ENCODE measurements at places on chromosomes 12 and 14. TPM values are rescaled to one million over a fixed set of nuclear protein-coding genes. Genes with fewer than 3 reads are reported as not detected.

VASH1 gene
- 5.1 TPM for total RNA-seq

PLEKHG7 gene
- total RNA-seq, result not detected

CCDC60 gene
- not detected for total RNA-seq

GPRC5D gene
- total RNA-seq, result not detected

RNU7-1 gene
- total RNA-seq, result not detected

ACSM4 gene
- total RNA-seq, result not detected

DNA sequence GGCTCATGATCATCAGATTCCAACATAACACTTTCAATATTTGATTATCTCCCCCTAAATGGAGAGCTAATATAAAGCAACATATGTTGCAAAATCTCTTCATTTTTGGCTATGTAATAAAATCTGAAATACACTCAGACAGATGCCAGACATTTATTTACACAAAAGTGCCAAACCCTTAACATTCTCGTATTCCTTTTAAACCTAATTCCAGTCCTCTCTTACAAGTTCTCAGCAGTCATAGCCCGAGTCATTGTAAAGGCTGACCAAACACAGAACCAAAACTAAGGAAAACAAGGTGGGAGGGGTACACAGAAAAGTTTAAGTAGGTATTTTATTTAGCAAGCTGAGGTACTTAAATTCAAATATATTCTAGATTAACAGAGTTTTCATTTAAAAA is 81.4 kb downstream of the LRP6 start:
- no peaks in the 10 kb centered on the region for H3K27me3 ChIP-seq
- no peak overlapping the region for H3K27ac ChIP-seq
- DNase-seq, result no peak
- peaks cover 15% of the 10 kb centered on the region for H3K36me3 ChIP-seq

- no peaks in the 10 kb centered on the region for H3K36me3 ChIP-seq
- H3K27ac ChIP-seq, result no peak overlapping the region
- H3K27me3 ChIP-seq, result peaks cover 3% of the 10 kb centered on the region
- DNase-seq, result no peak
- no peak overlapping the region for H3K4me3 ChIP-seq
Observed at GRCh38 chr14:106436310-106436905, 910.0 kb downstream of the TMEM121 start.

DNA sequence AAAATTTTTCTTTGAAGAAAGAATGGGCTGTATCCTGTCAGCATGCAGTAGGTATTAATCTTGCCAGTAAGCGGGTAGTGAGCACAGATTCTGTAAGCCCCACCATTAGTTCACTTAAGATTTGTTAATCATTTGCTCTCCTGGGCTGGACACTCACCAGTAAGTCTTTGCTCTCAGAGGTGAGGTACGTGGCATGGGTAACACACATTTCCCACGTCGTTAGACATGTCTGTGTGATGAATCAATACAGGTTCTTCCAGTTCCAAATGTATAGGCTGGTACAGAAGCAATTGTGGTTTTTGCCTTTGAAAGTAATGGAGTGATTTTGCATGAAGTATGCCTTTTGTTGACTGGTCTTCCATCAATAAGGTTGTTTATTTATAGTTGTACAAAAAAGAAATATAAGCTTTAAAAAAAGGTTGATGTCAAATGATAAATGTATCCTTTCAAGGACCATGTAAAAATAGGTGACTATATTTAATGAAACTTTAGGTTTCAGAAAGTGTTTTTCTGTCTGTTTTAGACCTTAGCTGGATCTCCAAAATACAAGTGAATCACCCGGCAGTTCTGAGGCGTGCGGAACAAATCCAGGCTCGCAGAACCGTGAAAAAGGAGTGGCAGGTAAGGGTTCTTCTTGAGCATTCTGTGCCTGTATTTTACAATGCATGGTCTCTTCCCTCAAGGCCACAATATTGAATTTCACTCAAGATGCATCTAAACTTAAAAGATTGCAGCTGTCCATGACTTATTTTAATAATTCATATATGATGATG is 45.5 kb downstream of the DERA start:
- no peaks in the 10 kb centered on the region for H3K27me3 ChIP-seq
- no peak for DNase-seq
- H3K4me1 ChIP-seq, result no peaks in the 10 kb centered on the region
- H3K27ac ChIP-seq, result no peak overlapping the region

DNA sequence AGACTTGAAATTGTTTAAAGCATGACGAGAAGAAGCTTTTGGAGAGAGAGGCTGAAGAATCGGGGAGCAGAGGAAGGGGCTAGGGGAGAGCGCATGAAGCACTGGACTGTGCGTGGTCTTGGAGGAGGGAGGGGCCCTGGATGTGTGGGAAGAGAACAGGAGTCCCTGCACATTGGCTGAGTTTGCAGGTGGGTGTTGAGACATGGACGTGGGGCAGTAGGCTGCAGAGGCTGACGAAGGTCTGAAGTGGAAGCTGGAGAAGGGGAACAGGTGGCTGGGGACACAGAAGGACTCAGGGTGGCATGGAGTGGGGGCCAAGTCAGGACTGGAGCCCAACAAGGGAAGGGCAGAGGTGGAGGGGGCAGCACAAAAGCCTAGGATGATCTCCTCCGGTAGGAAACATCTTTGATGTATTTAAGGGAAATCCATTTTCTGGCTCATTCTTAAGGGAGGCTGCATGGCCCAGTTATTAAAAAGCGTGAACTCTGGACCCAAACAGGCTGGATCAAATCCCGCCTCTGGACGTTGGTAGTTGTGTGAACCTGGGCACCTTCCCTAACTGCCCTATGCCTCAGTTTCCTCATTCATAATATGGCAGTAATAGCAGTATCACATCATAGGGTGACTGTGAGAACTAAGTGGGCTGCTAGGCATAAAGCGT is 29.0 kb downstream of the ADGRD1 start:
- no peaks in the 10 kb centered on the region for H3K4me1 ChIP-seq
- DNase-seq, result no peak
- H3K4me3 ChIP-seq, result no peak overlapping the region
- H3K27me3 ChIP-seq, result no peaks in the 10 kb centered on the region

DNA sequence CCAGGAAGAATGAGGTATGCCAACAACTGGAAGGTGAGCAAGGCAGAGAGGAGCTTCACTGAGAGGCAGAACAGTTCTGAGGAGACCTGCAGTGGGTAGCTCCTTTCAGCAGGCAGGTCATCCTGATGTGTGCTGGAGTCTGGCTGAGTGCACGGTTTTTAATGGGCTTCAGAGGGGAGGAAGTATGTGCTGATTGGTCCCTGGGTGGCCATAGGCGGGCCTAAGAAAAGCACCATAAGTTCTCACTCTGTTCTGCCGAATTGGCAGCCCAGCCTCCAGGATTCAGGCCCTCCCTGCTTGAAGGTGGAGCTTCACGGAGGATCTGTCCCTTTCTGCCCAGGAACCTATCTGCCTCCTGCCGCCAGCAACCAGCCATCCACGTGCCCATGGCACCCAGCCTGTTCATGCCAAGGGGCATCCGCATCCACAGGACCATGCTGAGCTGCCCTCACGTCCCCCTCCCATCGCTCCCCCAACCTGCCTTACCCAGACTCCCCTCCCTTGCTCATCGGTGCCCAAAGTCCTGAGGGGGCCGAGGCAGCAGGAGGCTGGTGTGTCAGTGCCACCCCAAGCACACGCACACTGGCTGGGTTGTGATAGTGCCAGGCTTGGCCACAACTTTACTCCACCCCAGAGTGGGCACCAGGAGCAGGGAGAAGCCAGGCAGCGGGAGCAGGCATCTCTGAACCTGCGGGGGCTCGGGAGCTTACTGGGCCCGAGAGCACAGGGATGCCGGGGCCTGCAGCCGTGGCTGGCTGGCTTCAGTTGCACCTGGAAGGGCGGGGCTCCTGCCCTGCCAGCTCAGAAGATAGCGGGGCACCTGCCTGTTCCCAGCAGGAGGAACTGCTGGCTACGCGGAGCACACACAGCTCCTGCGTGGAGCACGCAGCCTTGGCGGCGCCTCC is 608.4 kb upstream of the FOXG1 start:
- H3K27me3 ChIP-seq, result no peaks in the 10 kb centered on the region
- H3K27ac ChIP-seq, result no peak overlapping the region
- H3K4me3 ChIP-seq, result no peak overlapping the region
- H3K4me1 ChIP-seq, result no peaks in the 10 kb centered on the region

GRCh38 chr12:24996102-24996797 is 47.3 kb upstream of the BCAT1 start:
- no peak overlapping the region for H3K4me3 ChIP-seq
- H3K27ac ChIP-seq, result no peak overlapping the region
- no peaks in the 10 kb centered on the region for H3K36me3 ChIP-seq
- no peaks in the 10 kb centered on the region for H3K27me3 ChIP-seq
- H3K4me1 ChIP-seq, result peaks cover 12% of the 10 kb centered on the region
- DNase-seq, result no peak

DNA sequence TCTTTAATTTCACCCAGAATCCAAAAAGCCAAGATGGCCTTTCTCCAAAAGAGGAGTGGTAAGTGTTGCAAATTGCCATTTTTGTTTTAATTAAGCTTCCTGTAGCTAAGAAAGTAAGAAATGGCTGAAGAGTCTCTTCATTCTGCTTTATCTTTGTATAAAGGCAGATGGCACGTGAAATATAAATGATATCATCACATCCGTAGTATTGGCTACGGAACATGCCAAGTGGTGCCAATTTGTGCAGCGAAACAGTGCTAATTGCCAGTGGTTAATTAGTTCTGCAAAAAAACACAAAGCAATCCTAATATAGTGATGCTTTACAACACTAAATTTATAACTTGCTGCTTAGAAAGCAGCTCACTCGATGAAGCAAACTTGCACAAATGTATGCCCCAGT is 29.4 kb downstream of the PLEKHG7 start:
- no peak overlapping the region for H3K27ac ChIP-seq
- no peak overlapping the region for H3K4me3 ChIP-seq
- no peak for DNase-seq

Measured in psoas muscle (tissue), 8 donors.